Stimulated activated CD4-positive, alpha-beta T cell treated with anti-CD3 and anti-CD28 coated beads, TNF-alpha, amount 100 ng/mL, for 1 hour (primary cell): ENCODE measurements at places on chromosomes 7 and 10.

DNA sequence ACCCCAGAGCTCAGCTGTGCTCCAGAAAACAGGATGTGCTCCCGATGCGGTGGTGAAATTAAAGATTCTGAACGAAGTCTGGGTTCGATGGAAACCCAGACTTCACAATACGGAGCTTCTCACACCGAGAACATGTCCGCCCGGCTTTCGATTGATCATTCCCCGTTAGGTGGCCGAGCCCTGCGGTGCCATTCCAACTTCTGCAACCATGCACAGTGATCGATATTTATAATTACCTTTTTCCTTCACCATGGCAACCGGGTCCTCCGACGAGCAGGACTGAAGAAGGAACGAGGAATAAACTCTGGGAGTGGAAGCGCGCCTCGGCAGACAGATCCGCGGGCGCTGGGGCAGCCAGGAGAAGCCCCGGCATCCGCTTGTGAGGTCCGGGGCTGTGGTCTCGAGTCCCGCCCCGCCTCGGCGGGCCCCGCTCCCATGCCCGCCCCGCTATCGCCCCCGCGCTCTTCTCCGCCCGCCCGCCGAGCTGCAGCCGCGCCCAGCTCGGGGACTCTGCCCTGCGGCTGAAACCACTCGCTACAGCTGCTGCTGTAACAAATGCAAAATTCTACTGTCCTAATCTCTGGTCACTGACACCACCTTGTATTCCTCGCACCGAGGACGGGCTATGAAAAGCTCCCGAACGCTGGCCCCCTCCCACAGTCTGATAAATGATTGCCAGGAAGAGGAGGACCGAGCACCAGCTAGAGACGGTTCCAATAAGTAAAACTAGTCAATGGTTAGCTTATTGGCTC lies 26.2 kb downstream of the ABLIM1 start:
- no peak for DNase-seq

DNA sequence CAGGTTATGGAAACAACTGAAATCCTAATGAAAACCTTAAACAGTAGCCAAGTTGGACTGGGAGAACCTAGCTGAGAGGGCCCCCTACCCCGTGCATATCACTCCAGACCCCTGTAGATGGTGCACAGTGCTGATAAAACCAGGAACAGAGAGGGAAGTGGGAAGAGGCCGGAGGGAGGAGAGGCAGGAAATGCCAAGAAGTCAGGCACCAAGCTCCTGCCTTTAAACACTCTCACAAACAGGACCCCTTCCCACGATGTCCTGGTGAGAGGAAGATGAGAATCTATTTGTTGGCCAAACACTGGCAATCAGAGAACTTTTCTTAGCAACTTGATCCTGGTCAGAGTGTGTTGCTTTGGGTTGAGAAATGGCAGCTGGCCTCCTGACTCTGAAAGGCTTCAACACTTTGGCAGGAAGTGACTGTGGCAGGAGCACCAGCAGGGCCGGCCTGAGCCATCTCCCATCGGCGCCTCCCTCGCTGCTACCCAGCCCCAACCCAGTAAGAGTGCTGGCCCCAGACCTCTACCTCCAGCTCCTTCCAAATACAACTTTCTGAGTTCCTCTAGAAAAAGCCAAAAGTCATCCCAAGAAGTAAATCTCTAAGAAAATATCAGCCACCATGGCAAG lies 39.5 kb downstream of the GSDME start:
- no peak for DNase-seq

DNA sequence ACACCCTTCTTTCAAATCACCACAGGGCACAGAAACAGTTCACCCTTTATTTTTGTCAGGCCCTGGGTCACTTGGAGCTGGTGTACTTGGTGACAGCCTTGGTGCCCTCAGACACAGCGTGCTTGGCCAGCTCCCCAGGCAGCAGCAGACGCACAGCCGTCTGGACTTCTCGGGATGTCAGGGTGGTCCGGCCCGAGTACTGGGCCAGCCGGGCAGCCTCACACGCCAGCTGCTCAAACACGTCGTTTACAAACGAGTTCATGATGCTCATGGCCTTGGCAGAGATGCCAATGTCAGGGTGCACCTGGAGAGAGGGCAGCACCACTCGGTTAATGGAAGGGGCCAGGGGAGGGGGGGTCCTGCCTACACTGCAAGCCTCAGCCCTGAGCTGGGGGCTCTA lies 2.5 kb downstream of the H2BK1 start:
- no peak for DNase-seq

DNA sequence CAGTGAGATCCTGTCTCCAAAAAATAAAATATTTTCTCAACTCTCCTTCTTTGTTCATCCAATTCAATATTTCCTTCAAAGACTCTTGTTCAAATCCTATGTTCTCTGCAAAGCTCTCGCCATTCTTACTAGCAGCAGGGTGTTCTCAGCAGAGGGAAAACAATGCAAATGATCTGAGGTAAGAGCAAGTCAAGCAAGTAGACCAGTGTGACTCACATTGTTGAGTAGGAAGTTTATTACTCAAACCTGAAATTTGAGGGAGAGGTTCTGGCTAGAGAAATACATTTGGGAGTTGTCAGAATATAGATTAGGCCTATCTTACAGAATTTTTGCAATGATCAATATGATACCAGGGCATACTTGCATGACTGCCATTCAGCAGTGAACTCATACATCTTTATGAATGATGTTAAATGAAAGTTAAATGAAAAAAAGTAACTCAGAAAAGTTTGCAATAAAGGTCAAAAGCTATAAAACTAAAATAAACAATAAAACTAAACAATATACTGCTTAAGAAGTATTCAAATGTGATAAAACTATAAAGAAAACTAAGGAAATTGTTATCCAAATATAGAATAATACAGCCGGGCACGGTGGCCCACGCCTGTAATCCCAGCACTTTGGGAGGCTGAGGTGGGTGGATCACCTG lies 5.8 kb downstream of the IDE start:
- DNase-seq, result no peak

GRCh38 chr7:105178928-105179541 lies 165.0 kb downstream of the KMT2E start:
- DNase-seq, result no peak

GRCh38 chr7:22488643-22489462 lies 11.1 kb downstream of the STEAP1B start:
- DNase-seq, result peak; percentile 39

DNA sequence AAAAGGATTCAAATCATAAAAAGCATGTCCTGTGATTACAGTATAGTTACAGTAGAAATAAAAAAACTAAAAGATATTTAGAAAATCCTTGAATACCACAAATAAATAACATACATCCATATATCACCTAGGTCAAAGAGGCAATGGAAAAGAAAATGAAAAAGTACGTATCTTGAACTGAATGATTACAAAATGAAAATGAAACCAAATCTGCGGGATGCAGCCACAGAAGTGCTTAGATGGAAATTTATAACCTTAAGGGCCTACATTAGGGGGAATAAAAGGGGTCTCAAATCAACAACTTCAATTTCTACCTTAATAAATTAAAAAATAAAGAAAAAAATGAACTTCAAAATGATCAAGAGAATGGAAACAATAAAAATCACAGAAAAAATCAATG lies 879.0 kb upstream of the CELF2 start:
- DNase-seq, result no peak

DNA sequence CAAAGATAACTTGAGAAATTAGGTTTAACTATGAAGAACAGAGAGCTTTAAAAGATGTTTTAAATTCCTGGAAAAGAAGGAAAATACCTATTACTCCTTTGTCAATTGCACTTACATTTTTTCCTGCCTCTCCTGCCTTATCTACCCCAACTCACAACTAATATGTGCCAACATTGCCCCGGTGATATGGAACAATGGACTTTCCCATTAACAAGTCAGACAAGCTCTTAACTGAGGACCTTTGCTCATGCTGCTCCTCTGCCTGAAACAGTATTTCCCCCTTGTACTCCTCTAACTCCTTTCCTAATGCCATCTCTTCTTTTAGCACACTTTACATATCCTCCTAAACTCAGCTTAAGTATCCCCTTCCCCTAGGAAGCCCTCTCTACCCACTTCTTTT lies 4.8 kb upstream of the ACTA2 start:
- no peak for DNase-seq

- no peak for DNase-seq
These were observed 444.4 kb downstream of the GATA3 start for GRCh38 chr10:8498881-8499280.

DNA sequence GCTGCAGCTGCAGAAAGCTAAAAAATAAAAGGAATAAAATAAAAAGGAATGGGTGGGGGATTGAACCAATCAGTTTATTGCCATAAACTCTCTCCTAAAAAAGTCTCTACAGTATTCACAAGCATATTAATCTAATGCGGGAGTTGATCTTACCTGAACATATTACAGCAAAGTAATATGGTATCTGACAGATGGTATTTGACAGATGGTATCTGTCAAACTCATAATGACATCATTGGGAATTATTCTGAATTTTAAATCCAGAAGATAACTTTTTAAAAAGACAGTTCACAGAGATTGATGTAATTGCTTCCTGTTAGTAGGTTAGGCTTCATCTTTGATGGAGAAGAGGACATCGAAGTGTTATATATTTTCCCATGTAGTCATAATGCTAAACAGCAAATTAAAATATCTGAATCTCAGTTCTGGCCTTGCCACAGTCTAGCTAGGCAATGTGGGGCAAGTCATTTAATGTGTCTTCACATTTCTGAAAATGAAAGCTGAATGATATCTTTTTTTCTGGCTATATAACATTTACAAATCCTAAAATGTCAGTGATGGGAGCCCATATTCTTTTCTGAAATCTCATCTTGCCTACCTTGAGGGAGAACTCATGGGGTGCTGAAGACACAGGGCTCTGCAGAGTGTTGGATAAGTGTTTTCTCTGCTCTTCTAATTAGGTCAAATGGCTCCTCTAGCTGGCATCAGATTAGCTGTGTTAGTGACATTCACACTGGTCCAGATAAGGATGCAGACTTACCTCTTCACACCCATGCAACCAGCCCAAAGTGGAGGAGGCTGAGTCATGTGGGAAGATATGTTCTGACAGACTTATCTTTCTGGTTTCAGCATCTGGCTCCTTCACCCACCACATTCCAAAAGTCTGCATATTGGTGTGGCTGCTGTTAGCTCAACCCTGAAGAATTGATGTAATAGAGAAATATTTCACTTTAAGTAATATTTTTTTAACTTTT lies 2.1 kb upstream of the LIPM start:
- no peak for DNase-seq

- DNase-seq, result no peak
These were observed 63.4 kb downstream of the CRPPA start for GRCh38 chr7:16357921-16358320.

DNA sequence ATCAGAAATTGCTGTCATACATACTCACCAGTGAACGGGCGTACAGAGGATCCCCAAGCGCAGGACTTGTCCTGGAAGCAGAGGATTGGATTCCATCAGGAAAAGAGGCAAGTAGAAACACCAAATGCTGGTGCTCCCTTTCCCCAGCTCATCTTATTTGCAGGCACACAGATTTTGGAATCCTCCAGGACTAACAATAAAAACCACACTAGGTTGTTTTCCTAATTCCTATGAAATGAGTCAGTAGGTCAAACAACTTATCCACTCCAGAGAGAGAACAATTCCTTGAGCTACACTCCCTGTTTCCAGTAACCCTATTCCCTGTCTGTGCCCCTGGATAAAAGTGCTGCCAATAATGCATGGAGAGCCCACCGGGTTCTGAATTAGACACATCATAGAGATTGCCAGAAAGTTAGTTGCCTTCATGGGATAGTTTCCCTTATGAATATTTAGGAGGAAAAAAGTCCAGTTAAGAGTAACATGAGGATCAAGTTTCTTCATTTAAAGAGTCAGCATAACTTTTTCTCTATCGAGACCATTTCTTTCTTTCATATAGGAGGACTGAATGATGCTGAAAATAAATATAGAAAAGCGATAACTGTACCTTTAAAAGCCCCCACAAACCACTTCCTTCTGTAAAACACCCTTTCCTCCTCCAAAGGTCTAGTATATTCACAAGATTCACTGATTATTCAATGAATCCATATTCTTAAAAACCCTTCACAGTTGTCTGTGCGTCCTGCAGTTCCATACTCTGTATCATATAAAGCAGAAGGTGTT lies 178.3 kb upstream of the KLF14 start:
- DNase-seq, result no peak

DNA sequence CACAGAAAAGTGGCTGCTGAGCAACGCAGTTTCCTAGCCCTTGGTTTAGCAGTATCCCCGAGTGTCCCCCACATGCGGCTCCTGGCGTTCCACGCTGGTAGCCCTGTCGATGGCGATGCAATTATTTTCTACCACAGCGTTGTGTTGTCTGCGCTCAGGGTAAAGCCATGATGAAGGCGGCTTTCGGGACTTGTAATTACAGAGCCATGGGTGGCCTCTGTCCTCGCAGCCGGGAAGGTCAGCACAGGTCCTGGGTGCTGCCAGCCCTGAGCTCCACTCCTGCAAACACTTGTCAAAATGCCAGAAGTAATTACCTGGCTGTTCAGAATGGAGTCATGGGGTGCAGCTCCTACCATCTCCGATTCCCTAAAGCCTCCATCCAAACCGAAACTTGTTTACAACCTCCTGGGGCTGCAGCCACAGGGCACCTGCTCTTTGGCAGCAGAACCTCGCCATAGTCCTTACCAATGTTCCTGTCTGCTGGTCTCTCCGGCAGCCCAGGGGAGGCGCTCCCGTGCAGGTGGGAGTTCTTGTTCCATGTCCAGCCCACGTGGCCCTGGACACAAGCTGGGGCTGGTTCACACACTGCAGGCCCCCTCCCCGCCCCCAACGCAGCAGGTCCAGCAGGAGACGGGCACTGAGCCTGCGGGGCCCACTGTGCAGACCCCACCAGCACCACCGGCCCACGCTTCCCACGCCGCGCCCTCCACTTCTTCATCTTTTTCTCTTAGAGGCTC lies 512.6 kb downstream of the PTPRN2 start:
- no peak for DNase-seq

DNA sequence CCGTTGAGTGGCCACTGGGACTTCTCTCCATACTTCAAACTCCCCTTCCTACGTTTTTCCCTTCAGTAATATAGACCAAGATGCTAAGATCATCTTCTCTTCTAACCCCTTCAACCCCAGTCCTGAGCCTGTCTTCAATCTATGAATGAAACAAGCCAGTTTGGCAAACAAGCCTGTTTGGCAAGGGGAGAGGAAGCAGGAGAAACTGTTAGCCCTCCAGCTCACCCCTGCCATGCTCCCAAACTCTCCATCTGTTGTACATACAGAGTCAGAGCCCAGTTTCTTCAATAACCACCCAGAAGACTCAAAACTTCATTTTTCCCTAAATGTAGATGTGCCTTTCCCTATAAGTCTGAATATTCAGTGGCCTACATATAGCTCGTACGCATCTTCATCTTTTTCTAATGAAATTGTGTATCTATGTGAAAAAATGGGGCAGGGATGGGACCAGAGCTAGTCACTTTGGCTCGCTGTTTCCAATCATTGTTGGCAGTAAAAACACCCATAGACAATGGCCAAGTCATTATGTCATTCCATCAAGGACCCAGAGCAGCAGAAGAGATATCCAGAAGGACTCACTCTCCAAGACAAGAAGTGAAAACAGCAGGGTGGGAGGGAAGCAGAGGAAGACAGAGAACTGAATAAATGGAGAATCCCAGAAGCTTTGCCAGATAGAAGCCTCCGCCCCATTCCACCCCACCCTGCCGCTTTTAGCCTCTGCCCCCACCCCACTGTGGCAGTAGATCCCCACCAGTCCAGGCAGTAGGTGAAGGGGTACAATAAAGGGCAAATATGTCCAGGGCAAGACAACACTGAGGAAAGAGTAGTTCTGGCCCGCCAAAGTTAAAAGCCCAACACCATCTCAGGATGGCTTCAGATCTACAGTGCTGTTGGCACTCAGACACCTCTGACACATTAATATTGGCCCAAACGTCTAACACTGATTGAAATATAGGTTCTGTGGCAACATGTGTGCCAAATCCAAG lies 87.3 kb downstream of the DOCK4 start:
- DNase-seq, result no peak
